DMS 273 treated with DMSO at 0.1 percent for 48 hours (cell line): ENCODE measurements at places on chromosomes 1 and 21.

DNA sequence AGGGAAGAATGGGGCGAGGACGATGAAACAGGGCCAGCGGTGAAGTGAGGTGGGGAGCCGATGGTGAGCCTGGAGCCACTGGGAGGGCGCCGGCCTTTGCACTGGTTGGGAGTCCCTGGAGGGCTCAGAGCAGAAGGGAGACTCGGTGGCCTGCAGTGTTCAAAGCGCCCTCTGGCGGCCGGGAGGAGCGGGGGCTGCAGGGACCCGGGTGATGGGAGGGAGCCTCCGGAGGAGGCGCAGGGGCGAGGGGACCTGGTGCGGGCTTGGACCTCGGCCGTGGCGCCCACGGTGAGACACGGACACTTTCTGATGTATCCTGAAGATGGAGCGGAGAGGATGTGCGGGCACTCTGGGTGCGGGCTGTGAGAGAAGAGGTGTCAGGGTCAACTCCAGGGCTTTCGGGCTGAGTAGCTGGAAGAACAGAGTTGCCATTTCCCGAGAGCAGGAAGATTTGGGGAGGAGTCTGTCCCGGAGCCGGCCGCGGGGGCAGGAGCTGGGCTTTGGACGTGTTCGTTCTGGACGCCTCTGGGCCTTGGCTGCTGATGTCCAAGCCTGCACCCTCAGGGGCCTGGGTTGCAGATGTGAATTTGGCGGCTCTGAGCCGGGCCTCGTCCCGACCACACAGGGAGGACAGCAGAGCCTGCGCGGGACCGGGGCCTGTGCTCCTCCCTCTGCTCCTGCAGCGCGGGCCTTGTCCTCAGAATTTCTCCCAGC, 29.7 kb downstream of the HEYL start:
- DNase-seq, result no peak

- peak; percentile 24 for DNase-seq
Measured at GRCh38 chr1:11494771-11495170, 15.8 kb downstream of the DISP3 start.

GRCh38 chr1:119222271-119222670, 81.8 kb upstream of the WARS2 start:
- DNase-seq, result no peak

DNA sequence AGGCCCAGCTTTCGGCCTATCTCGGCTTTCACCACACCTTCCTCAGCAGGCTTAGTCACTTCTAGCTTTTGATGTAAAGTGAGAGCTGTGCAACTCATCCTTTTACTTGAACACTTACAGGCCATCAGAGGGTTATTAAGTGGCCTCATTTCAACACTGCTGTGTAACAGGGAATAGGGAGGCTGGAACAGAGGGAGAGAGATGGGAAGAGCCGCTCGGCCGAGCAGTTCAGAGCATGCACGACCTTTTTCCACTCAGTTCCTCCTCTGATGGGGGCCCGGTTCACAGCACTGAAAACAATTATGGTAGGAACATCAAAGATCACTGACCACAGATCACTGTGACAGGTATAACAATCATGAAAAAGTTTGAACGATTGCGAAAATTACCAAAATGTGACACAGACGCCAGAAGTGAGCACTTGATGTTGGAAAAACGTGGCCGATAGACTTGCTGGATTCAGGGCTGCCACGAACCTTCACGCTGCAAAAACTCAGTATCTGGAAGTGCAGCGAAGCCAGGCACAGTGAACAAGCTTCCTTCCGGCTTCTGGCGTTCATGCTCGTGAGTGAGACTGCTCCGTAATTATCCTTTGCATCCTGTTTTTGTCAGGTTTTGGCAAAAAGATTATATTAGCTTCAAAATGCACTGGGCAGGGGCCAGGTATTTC, 28.6 kb downstream of the AGPAT3 start:
- DNase-seq, result no peak

DNA sequence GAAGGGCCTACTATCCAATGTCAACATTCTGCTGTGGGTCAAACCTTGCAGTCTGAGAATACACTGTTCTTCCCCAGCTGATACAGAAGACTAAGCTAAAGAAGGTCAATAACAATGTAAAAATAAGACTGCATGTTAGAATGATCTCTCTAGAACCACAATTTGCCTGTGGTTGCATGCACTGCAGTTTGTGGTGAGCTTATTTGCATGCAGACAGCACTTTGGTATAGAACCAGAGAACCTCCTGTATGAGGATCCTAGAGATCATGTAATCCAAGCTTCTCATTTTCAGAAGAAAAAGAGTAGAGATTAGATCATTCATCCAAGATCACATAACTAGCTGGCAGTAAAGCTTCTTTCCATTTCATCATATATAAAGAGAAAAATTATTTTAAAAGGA, 15.8 kb downstream of the SYNJ1 start:
- no peak for DNase-seq

- no peak for DNase-seq
Measured at GRCh38 chr1:10788592-10789006, 7.8 kb downstream of the CASZ1 start.

DNA sequence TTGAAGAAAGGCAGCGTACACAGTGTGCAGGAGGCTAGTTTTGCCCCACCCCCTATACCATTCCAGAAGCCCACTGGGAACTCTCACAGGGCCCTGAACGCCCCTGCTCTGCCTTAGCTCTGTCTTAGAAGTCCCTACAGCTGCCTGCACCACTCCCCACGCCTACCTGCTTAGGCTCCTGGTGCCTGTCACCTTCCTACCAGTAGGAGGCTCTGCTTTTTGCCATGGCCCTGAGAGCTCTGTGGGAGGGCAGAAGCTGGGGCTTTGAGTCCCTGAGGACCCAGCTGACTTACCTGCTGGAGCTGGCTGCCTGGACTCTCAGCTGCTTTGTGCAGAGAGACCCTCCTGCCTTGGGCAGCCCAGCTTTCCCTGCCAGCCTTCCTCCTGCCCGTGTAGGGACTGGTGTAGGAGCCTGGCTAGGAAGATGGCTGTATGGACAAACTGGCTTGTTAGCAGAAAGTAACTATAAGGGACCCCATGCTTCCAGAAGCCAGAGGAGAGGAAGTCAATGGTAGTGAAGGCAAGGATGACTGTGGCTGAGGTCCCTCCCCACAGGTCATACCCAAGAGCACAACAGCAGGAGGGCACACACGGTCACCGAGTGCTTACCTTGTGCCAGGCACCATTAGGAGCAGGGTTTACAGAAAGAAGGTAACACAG, 9.8 kb upstream of the CELSR2 start:
- peak; percentile 43 for DNase-seq

GRCh38 chr21:15289896-15290841, 225.4 kb upstream of the NRIP1 start:
- no peak for DNase-seq

DNA sequence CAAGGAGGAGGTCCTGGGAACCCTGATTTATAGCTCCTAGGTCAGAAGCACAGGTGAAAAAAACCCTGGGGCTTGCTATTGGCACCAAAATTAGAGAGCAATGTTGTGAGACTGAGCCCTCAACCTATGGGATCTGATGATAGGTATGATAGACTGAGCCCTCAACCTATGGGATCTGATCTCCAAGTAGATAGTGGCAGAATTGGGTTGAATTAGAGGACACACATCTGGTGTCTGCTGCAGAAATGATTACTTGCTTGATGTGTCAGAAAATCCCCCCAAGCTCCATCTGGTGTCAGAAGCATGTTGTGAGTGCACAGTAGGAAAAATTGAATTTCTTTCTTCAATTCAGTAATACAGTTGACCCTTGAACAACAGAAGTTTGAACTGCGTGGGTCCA, 62.4 kb downstream of the MAP3K21 start:
- DNase-seq, result peak; percentile 76

GRCh38 chr1:2501041-2501819, 25.1 kb downstream of the PLCH2 start:
- DNase-seq, result no peak

DNA sequence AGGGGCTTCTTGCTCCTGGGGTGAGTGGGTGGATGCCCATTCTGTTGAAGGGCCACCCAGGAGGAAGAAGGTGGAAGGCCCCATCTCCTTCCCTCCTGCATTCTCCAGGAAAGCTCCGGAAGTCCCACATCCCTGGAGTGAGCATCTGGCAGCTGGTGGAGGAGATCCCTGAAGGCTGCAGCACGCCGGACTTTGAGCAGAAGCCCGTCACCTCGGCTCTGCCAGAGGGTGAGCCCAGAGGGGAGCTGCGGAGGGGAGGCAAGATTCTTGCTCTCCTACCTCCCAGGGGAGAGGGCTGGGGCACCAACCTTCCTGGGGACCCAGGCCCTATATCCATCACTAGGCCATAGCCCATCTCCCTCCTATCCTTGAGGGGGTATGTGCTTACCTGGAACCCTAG, 3.4 kb downstream of the IGFN1 start:
- no peak for DNase-seq

- DNase-seq, result no peak
Measured at GRCh38 chr1:97623220-97623619, 297.6 kb downstream of the DPYD start.

- DNase-seq, result no peak
Measured at GRCh38 chr1:245126530-245126929, 28.3 kb upstream of the KIF26B start.

DNA sequence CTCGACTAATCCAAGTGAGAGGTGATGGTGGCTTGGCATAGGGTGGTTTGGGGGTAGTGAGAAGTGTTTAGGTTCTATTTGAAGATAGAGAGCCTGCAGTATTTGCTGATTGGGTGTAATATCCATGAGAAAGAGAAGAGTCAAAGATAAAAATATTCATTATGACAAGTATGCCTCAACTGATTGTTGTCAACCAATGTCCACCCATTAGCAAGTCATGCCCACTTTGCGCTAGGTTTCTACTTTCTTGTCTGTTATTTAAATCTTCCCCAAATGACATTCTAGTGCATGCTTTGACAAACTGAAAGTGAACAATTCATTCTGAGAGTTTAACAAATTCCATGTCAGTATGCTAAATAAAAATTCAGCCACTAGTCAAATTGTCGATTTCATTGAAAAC, 3.8 kb upstream of the XCL1 start:
- DNase-seq, result no peak

GRCh38 chr21:43279578-43279894, 110.7 kb downstream of the CRYAA start:
- no peak for DNase-seq

DNA sequence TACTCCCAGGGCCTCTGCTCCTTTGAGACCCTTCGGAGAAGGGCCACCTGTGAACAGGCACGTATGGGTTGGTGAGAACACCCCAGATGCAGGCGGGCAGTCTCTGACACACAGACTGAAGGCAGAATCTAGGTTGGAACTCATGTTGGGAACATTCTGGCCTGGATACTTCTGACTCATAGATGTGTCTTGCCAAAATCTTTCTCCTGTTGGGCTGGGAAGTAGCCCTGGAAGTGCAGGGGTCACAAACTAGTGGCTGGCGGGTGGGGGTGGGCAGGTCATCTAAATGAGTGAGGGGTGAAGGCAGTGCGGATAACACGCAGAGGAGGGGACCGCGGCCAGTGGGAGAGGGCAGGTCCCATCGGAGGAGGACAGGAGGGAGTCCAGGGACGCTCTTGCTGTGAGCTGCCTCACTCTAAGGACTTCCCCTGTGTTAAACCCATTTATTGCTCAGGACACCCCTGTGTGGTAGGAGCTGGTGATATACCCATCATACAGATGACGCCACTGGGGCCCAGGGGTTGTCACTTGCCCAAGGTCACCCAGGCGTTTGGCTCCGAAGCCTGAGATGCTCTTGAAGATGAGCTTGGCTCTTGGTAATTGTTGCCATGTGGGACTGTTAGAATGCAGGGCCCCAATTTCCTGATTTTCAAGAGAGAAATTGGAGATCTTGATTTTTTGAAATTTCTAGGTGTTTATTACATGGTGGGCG, 181.0 kb downstream of the PTPRU start:
- DNase-seq, result no peak

DNA sequence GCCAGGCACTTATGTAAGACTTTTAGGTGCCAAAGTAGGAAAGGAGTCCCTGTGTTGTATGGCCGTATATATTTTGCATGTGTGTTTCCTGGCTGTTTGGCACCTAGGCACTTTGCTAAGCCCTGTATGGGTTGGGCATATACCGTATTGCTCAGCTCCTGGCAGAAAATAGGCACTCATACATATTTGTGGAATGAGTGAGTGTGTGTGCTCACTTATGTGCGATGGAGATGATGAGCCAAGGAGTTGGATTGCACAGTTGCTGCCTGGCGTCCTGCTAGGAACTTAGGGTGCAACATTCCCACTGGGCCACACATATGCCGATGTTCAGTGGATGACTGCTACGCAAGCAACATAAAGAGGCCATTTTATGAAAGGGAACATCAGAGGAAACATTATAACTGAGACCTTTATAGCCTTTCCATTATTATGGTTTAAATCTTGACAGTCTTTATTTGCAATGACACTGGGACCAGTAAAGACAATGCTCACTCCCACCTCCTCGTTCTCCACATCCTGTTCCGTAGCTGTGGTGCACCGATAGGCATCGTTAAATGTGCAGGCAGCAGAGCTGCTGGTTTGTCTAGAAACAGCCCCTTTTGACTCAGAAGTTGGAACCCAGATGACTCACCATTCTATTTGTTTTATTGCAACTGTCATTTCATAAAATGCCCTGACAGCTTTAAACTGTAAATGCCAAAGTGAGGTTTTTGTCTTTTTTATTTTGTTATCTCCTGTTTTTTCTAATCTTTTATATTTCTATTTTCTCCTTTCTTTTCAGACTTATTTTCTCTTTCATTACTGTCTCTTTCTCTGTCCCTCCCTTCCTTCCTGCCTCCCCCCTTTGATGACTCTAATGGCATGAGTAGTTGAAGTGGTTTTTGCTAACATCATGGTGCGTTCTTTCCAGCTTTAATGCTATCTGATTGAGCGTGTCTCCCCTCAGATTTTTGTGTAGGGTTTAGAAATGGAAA, 36.1 kb downstream of the PEX14 start:
- no peak for DNase-seq

GRCh38 chr1:110266834-110267233, 56.7 kb downstream of the KCNC4 start:
- no peak for DNase-seq

DNA sequence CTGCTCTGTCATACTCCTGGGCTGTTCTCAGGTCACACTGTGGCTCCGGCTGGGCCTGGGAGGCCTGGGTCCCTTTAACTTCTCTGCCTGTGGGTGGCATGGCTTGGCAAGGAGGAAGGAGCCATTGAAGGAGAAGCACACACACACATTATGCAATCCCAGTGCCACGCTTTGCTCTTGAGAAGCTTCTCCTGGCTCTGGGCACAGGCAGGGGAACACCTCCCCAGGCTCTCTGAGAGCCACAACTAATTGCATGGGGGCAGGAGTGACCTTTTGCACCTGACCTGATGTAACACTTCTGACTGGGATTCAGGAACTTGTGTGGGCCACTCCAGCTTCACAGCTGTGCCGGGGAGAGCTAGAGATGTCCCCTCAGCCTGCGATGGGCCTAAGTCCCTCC, 23.1 kb downstream of the LGR6 start:
- no peak for DNase-seq

- DNase-seq, result no peak
Measured at GRCh38 chr1:92881391-92881790, 49.6 kb downstream of the RPL5 start.

GRCh38 chr21:33313183-33313582, 11.6 kb upstream of the IFNAR1 start:
- no peak for DNase-seq

DNA sequence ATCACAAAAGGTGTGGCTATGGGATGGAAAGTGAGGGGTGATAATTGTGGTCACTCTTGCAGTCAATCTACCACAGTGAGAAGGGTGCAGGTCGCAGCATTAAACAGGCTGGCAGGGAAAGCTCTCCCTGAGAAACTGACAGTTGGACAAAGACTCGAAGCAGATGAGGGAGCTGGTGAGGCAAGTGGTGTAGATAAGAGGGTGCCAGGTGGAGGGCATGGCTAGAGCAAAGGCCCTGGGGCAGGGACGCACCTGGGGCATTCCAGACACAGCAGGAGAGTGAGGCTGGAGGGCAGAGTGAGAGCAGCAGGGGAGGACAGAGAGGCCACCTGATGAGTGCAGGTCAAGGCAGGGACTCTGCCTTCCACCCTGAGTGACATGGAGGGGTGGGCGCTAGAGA, 264.8 kb downstream of the PRDM2 start:
- no peak for DNase-seq
